ENCODE measurements at places on chromosomes 16 and 17.

DNA sequence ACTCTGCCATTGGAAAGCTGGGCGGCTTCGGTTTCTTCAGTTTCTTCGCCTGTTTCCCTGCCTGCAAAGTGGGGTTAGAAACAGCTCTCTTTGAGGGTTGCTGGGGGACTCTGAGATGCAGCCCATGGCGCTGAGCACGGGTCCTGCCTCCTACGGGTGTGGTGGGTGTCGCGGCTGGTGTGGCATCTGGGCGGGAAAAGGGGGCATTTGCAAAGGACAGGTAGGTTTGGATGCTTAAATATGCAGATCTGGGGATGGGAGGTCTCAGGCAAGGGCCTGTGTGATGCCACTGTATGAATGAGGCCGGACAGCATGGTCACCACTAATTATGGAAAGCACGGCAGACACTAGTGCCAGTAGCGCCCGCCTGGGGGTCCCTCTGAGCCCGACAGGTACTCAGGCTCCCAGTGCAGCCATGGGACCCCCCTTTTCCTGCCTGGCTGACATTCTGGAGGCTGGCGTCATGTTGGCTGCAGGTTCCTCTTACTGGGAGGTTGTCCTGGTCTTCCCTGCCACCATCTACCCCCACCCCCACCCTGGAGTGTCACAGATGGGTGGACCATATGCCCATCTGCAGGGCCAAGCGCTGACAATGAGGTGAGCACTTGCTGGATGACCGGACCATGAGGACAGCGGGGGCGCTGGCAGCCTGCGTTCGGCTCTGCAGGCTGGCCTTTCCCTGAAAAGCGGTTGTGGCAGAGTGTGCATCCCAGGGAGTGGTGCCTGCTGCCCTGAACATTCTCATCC is 237.7 kb downstream of the SEC14L1 start:
- no peak for DNase-seq

GRCh38 chr16:8742068-8742467 is 55.4 kb downstream of the TMEM186 start:
- no peak for DNase-seq

- DNase-seq: peak; percentile 17
Observed at GRCh38 chr16:8867216-8867931, 1.4 kb downstream of the CARHSP1 start.

DNA sequence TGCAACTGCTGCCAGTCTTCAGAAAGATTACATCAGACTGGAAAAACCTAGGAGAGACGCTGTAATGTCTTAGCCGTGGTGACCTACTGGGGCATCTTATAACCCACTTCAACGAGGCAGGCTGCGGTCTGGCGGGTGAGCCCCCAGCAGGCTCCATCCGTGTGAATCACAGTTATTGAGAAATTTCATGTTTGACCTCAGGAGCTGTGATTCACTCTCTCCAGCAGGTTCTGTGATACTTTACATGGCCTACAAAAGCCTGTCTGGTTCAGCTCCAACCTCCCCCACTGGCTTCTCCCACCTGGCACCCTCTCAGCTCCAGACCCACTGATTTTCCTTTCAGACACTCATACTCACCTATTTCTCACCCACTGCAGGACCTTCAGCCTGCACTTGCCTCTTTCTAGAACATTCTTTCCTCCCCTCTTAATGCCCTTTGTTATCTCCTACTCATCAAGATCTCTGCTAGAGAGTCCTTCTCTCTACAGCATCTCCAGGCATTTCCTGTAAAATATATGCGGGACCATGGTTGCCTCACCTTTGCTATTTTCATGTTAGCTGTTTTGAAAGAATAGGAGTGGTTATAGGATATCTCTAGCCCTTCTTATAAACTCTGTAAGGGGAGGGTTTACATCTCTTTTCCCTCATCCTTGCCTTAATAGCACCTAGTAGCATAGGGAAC is 227.9 kb downstream of the MAF start:
- DNase-seq: peak; percentile 30

- DNase-seq: no peak
Observed at GRCh38 chr16:35182043-35182677, 1722.7 kb downstream of the TP53TG3F start.

- no peak for DNase-seq
Observed at GRCh38 chr16:86515777-86516622, 5.7 kb downstream of the FOXF1 start.

All from activated CD4-positive, alpha-beta T cell treated with anti-CD3 and anti-CD28 coated beads for 4 hours (primary cell).